ENCODE measurements at places on chromosomes 3 and 15. TPM values are rescaled to one million over a fixed set of nuclear protein-coding genes. Genes with fewer than 3 reads are reported as not detected.

Gene GMPS
- total RNA-seq: 16.1 TPM

Gene FOXB1
- not detected for total RNA-seq

Gene MINDY4B
- total RNA-seq: not detected

Gene RTP4
- 0.93 TPM for total RNA-seq

DNA sequence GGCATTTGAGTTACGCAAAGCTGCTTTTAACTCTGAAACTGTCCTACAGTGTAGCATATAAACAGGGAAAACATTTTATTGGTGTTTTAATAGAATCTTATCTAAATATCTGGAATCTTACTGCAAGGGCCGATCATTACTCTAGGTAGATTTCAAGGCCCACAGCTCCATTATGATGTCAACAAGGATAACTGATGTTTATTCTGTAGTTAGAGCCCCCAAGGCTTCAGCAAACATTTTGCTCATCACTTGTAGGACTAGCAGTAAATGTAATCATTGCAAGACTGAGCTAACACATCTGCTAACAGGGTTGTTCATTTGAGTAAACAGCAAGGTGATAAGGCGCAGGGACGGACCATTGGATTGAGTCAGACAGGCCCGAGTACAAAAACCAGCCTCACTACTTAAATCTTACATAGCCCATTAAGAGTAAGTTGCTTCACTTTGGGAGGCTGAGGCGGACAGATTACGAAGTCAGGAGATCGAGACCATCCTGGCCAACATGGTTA lies 332.5 kb upstream of the TPRG1 start:
- H3K4me3 ChIP-seq: no peak overlapping the region
- peaks cover 3% of the 10 kb centered on the region for H3K4me1 ChIP-seq
- H3K27me3 ChIP-seq: no peaks in the 10 kb centered on the region
- H3K27ac ChIP-seq: no peak overlapping the region

- no peak overlapping the region for H3K4me3 ChIP-seq
- no peaks in the 10 kb centered on the region for H3K4me1 ChIP-seq
- peak; percentile 48 for DNase-seq
- no peaks in the 10 kb centered on the region for H3K27me3 ChIP-seq
- no peaks in the 10 kb centered on the region for H3K36me3 ChIP-seq
Observed at GRCh38 chr3:99686955-99687612, 48.7 kb downstream of the COL8A1 start.

DNA sequence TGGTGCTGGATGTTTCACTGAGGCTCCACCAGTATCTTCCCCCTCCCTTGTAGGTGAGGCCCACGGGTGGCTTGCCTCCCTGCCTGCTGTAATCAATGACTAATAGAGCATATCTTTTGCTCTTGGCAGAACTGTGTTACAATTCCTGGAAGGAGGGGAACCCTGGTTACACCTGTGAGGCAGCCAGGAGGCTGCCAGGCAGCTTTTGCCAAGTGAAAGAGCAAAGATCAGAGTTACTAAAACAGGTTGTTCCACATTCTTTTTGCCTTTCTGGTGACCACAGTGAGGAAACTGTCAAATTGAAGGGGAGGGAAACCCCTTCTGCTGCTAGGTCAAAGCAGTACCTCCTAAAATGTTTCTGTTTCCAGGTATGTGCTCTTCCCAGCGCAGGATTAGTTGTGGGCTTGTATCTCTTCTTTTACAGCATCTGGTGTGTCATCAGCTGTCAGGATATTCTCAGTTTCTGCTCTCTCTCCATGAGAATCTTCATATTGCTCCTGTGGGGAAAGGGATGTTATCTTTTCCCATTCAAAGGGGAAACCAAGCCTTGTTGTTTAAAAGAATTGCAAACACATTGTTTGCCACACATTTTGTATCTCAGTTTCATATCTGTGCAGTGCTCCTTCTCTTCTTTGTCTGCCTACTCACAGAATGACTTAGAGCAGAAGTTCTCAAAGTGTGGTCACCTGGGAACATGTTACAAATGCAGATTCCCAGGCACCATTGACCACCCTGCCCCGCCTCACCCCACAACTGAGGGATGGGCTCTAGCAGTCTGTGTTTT lies 137.4 kb upstream of the UMPS start:
- H3K4me3 ChIP-seq: no peak overlapping the region
- H3K27ac ChIP-seq: peak overlapping the region; percentile 94
- no peak for DNase-seq
- H3K27me3 ChIP-seq: no peaks in the 10 kb centered on the region
- H3K36me3 ChIP-seq: no peaks in the 10 kb centered on the region

Gene HYAL2
- total RNA-seq: 33.5 TPM

All from liver (tissue), 10 donors.